Activated naive CD8-positive, alpha-beta T cell treated with anti-CD3 and anti-CD28 coated beads, Interleukin-2, amount 10 ng/mL, durations not matched to agents 7 days and 5 days (primary cell): ENCODE measurements at places on chromosomes 6 and 20.

GRCh38 chr6:42692137-42692911 is 30.1 kb downstream of the PRPH2 start:
- DNase-seq, result no peak

DNA sequence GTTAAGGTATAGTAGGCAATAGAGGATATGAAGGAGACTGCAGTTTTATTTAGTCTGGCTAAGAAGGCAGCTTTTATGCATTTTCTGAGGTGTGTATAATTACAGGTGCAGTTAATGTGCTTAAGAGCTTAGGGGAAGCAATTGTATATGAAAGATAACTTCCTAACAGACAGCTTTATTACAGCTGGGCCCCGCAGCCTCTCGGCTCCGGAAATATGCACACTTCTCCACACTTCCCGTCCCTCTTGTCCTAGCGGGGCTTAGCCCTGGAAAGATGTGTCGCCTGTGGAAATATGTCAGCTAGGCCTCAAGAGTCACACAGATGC is 178.4 kb upstream of the ARID1B start:
- DNase-seq, result no peak

GRCh38 chr20:17467120-17467655 is 64.0 kb downstream of the BFSP1 start:
- no peak for DNase-seq

DNA sequence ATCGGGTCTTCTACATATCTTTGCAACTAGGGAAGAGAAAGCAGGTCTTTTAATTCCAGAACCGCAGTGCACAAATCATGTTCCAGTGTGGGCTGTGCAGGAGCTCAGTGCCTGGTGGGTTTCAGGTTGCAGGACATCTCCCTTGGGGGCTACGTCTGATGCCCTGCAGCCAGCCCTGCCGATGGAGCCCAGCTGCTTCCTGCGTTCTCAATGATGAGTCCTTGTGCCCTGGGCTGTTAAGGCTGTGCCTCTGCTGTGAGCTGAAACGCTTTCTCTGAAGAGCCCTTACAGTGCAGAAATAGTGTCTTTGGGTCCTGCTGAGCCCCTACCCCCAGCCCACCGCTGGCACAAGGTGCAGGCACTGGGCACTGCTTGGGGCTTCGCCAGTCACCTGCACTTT is 192.9 kb downstream of the SYNDIG1 start:
- no peak for DNase-seq

GRCh38 chr6:154736618-154737259 is 3.5 kb downstream of the SCAF8 start:
- DNase-seq, result no peak

DNA sequence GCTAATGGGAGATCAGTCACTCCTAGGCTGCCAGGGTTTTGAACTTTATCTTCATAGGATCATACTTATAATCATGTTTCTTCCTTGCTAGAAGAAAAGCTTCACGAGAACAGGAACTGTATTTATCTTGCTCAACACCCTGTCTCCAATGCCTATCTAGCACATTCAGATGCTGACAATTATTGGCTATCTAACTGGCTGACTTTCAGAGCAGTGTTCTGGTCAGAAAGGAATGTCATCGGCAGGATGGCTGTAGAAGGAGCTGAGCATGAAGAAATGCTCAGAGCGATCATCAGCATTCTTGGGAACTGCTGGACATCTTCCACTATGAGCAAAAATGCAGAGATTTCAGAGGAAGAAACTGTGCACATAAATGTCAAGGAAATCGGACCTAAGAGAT is 628.0 kb upstream of the NRSN1 start:
- DNase-seq, result no peak
